Hematopoietic multipotent progenitor cell treated with erythropoietin and hydrocortisone succinate and interleukin-3 and kit ligand, for 15 days (in vitro differentiated cells): ENCODE measurements at places on chromosomes 4 and X.

GRCh38 chrX:73268463-73268862 lies 53.8 kb upstream of the NAP1L2 start:
- no peak for DNase-seq

DNA sequence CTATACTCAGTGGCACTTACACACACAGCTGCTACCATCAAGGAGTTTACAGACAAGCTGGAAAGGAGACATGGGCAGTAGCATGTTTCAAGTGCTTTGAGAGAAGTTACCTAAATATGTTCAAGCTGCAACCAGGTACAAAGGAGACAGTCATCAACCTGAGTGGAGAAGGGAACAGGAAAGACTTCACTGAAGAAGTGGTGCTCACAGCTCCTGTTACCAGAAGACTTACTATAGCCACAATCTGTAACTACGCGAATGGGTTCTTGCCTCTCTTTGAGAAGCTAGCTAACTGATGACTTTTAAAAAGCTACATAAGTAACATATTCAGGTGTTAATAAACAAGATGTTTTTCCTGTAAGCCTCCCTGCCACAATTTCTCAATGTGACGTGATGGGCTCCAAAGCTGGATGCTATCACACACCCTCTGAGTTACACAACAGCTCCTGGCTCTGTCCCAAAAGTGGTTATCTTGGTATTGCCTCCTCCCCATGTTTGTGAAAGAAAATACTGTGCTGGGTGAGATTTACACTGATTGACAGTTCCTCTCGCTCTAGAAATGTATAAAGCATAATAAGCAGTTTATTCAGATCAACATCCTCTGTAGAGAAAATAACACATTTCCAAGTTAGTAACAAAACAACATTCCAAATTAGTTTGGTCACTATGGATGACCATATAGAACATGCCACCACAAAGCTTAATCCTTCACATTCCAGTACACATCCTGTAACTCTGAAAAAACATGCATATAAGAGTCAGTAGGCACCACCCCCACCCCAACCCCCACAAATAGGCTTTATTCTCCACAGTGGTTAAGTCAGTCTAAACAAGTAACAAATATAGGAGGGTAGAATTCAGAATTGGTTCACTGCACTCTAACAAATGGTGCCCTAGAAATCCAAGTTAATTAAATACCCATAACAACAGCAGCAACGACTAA lies 81.8 kb downstream of the FRYL start:
- peak; percentile 63 for DNase-seq

- DNase-seq = no peak
Observed at GRCh38 chrX:2462780-2463179, 38.0 kb downstream of the DHRSX start.

GRCh38 chrX:13899607-13900006 lies 82.7 kb upstream of the GPM6B start:
- DNase-seq = no peak

DNA sequence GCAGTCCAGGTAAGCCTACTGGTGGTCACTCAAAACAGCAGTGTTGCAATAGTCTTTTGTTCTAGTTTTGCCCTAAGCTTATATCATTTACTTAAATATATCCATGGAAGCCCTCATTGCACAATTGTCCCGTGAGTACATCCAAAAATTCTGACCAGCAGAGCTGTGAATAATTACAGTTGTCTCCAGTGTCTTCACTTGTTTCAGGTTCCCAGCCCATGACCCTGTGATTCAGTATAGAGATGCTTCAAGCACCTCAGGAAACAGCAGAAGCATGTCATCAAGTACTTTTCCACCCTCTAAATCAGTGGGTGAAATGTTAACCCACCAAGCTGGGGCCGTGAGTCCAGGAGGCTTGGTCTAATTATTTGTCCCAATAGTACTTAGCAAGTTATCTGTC lies 214.9 kb upstream of the RPS6KA3 start:
- DNase-seq = no peak

DNA sequence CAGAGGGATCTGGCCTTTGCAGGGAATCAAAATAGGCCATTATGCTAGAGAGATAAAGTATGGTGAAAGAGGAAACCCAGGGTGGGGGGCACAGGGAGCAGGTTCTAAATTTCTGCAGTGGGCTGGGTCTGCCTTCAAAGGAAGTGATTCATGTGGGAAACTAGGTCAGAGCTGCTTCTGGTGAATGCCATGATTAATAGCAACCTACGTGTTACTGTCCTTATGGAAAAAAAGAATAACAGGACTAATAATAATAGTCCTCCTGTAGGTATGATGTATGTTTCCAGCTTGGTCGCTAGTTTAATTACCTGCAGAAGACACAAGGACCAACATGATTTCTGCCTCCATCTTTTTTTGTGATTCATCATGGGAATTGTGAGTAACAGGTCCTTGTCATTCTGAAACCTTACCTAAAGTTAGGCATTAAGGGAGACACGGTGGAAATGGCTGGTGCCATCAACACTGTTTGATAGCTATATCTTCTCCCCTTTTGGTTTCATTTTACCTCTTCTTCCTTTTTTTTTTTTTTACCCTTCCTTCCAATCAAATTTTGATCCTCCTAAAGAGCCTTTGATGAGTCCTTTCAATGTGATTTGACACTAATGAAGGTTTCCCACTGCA lies 180.4 kb downstream of the CPEB2 start:
- no peak for DNase-seq
